Stimulated activated CD4-positive, alpha-beta T cell treated with anti-CD3 and anti-CD28 coated beads, TNF-alpha, amount 100 ng/mL, for 24 hours (primary cell): ENCODE measurements at places on chromosomes 6 and 20.

GRCh38 chr20:62944746-62945145 lies 6.8 kb downstream of the GID8 start:
- no peak for DNase-seq

DNA sequence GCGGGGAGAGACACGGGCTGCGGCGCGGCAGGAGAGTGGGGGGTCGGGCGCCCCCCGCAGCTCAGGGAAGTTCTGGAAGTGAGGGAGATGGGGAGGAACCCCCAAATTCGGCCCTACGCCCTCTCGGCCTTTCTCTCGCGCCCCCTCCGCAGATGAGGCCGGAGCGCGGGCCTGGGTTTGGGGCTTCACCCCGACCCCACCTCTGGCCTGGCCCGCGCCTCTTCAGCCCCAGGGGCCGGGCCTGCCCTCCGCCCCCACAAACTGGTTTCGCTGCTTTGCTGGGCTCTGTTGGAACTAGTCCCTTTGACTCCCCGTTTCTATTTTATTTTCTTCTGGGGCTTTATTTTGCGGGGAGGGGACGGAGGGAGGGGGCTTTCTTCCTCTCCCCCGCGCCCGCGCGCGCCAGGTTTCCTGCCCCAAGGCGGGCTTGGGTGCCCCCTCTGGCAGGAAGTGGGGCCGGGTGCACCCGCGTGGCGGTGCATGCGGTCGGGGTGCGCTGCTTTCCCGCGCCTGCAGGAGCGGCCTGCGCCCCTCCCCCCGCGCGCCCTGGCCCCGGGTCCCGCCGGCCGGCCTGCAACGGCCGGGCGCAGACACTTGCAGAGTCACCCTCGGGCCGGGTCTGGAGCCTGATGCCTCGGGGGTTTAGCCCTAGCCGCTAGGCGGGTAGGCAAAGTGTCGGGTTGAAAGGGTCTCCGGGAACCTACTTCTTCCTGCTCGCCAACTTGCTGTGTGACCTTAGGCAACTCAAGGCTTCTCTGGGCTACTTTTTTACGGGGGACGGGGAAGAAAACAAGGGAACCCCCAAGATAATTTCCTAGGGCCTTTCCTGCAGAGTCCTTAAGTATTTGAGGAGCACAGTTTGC lies 1.3 kb downstream of the HMGA1 start:
- DNase-seq: peak; percentile 76

- DNase-seq: no peak
Observed at GRCh38 chr20:25278636-25279361, 30.9 kb downstream of the PYGB start.

GRCh38 chr6:106099235-106099537 lies 13.1 kb downstream of the PRDM1 start:
- no peak for DNase-seq

DNA sequence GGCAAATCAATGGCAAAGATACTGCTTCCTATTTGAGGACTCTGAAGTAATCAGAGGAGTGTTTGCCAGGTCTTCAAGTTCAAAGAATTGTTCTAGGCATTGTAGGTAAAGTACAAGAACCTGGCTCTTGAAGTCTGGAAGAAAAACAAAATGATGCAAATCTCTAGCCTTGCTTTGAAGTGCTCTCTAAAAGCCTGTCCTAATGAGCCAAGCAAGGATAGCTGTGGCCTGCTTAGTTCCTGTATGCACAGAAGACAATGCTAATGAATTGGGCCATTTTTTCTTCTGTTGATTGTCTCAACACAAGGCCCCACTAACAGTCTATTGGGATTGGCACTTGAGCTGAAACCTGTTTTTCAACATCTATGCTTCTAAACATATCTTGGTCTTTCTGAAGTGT lies 165.0 kb upstream of the POU3F2 start:
- no peak for DNase-seq

GRCh38 chr20:41738604-41739206 lies 120.5 kb upstream of the CHD6 start:
- DNase-seq: no peak

- no peak for DNase-seq
Observed at GRCh38 chr6:1312203-1312472, 240 bp downstream of the FOXQ1 start.

- DNase-seq: no peak
Observed at GRCh38 chr6:51913265-51913664, 174.1 kb downstream of the PKHD1 start.

- DNase-seq: no peak
Observed at GRCh38 chr6:150684714-150685459, 85.2 kb downstream of the PLEKHG1 start.

GRCh38 chr6:42007286-42008137 lies 42.8 kb upstream of the TAF8 start:
- no peak for DNase-seq

DNA sequence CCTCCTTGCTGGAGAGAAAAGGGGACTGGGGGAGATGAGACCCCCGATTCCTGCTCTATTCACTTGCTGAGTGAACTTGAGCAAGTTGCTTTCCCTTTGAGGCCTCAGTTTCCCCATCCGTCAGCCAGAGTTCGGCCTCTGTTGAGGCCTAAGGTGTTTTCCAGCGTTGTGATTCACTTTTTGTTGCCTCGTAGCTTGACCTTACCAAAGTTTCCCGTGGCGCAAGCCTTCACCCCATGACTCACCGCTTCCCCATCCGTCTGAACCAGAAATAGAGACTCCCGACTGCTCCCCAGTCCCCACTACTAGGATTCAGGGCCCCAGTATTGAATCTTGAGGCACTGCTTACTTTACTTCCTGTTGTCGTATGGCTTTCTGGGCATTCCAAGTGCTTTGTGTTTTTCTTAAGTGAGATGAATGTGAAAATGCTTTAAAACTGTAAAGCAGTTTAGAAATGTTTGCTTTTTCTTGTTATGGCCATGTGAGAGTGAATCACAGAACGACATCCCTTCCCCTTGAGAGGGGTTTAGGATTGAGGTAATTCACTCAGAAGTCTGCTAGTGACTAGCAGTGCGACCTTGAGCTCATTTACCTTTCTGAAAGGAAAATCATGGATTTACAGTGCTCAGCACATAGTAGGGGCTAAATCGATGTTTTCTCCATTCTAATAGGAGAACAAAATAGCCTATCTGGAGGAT lies 1.2 kb downstream of the CHMP4B start:
- DNase-seq: no peak

DNA sequence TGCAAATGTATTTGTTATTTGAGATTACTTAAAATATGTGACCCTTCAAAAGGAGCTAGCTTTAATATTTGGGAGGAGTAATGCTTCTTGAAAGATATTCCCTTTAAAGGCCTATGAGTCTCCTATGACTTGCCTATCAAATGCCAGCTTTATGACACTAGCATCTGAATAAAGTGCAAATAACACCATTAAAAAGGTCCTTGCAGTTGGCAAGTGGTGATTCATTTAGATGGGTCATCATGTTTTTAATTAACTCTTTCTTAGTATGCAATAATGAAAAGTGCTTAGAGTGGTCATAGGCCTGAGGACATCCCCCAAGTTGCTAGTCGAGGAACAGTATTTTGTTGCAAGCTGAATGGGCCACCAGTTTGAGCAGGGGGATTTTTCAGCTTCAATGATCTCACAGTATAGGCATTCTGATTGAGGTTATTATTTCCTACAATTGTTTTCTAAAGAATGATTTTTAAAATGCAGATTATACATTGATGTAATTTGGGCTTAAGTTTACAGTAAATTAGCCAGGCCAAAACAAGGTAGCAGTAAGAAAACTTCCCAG lies 3.7 kb upstream of the CD2AP start:
- DNase-seq: no peak

DNA sequence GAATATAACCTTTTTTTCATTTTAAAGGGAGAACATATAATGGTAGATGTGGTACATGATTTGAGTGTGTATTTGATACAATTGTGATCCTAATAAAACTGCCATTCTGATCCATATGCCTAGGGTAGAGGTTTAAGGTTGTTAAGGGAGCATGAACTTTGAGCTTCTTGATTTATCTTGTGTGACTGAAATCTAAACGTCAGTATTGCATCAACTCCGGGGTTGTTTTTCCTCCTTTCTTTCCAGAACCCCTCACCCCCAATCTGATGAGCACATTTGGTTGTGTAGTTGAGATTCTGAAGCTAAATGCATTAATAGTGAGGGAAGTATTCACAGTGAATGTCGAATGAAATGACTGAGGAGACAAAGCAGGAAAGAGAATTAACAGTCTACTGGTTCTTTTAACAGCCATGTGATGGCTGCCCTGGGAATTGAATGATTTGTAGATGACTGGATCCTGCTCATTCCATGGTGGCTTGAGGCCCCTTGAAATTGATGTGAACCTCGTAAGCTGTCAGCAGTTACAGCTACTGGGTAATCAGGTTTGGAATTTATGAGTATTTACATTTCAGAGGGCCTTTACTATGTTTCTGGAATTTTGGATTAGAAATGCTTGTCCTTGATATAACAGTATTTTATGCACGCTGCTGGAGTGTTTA lies 44.8 kb downstream of the FARS2 start:
- no peak for DNase-seq

- no peak for DNase-seq
Observed at GRCh38 chr6:90285042-90285481, 11.6 kb downstream of the BACH2 start.

DNA sequence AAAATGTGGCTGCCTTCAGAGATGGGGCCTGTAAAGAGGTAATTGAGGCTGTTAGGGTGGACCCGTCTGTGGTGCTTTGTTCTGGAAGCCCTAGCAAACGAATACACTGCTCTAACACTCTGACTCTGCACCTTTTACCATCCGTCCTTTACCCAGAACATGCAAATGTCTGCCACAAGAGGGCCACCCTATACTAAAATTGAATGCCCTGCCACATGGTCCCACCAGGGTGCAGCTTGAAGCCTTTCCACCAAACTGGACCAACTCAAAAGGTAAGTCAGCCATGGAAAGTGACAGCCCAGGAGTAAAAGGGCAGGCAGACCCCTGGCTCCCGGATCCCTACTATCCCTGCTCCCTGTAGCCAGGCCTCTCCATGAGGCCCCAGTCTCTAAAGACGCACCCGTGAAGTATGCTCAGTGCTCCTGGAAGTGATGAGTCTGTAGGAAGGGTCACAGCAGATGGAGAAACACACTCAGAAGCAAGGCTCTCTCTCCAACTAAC lies 5.8 kb upstream of the BFSP1 start:
- no peak for DNase-seq

DNA sequence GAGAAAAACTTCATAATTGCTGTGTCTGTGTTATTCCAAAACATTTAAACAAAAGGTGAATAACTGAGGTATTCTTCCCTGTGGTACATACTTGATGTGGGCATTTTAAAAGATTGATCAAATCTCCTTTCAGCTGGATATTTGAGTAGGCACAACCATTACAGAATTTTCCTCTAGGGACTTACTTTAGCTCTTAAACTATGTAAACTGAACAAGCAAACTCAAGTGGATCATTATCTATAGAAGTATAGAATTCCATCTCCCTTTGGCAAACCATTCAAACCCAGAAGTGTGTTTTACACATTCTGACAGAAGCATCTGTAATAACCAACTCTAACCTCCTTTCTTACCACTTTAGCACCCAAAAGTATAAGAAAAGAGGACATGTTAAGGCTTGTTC lies 241.4 kb downstream of the ESR1 start:
- DNase-seq: no peak

DNA sequence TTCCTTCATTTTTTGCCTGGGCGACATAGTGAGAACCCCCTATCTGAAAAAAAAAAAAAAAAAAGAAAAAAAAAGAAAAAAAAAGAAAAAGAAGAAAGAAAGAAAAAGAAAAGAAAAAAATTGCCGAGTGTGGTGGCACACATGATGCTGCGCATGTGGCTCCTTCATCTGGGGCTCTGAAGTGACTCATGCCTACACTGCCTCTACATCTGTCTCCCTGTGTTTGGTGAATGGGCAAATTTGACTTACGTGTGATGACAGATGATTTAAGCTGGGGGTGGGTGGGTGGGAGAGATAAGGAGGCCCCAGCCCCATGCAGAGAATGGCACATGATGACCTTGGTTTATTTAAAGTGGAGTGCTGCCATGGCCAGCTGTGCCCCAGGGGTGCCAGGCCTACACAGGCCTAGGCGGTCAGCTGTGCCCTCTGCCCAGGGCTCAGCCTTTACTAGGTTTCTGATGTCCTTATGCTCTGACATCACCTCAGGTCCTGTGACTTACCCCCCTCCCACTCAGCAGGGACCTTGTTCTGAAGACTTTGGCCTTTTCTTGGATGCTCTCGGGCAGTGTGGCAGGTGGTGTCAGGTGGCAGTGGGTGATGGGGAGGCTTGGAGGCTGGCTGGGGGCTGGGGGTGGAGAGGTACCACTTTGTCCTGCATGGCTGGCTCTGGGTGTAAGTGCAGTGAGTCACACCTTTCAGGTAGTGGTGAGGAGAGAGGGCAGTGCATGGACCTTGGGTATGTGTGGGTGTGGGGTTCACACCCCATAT lies 41.1 kb downstream of the VEGFA start:
- DNase-seq: no peak

- DNase-seq: no peak
Observed at GRCh38 chr6:3805448-3806123, 43.6 kb upstream of the FAM50B start.

GRCh38 chr20:48789781-48790472 lies 37.9 kb downstream of the PREX1 start:
- DNase-seq: no peak

GRCh38 chr20:18072532-18072931 lies 14.8 kb upstream of the OVOL2 start:
- DNase-seq: no peak

- DNase-seq: no peak
Observed at GRCh38 chr6:71072508-71072907, 115.6 kb upstream of the B3GAT2 start.

DNA sequence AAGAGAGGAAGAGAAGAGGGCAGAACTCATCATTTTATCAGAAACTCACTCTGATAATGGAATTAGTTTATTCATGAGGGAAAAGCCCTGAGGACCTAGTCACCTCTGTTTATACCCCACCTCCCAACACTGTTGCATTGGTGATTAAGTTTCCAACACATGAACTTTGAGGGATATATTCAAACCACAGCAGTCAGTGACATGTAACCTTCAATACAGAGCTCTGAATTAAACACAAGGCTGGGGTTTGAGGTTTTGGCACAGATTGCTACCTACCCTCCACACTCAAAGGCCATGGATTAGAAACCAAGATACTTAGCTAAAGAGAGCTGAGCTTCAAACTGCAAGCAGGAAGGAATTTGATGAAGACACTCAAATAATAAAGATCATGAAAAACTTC lies 48.5 kb upstream of the MOCS1 start:
- no peak for DNase-seq

DNA sequence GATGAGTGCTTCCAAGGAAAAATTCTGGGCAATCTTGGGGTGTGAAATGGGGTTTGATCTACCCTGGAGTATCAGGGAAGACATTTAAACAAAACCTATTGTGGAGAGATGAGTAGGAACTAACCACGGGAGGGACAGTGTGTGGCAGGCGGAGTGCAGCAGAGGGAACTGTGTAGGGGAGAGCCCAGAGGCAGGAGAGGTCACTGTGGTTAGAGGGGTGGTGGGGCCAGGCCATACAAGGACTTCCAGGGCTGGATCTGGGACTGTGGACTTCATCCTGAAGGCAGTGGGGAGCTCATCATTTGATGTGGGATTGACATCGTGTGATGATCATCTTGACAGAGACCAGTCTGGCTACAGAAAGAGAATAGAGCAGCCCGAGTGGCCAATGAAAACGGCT lies 89.0 kb downstream of the TOX2 start:
- no peak for DNase-seq

GRCh38 chr6:14075095-14075503 lies 42.5 kb upstream of the CD83 start:
- no peak for DNase-seq
